ENCODE measurements at places on chromosomes 7 and 10.

- DNase-seq, result no peak
Measured at GRCh38 chr7:122768827-122769226, 66.1 kb upstream of the RNF148 start.

DNA sequence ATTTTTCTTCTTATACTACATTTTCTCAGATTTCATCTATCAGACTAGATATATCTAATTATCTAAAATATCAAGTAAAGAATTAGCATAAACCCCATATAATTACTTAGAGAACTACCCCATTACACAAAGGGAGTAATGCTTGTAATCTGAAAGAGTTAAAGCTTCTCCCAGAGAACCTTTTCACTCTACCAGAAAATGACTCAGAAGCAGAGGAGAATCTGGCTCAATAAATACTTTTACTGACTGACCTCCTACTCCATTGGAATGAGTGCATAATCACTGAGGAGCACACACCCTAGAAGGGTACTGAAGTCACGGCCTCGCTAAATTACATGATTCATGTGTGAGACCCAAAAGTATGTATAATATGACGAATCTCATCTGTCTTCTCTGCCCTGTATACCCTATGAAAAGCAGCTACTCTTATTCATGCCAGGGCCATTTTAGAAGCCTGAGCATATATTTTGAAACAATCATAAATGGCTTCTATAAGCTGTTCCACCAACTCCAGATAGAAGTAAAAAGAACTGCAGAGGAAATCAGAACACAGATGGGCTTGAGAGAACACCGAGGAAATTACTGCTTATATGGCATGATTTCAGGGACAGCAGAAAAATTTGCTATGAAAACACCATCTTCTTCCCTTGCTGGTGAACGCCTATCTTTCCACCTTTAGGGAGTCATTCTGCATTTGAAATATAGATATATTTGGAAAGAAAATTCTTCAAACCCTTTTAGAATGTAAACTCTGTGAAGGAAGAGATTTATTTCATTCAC, 32.7 kb downstream of the DNMBP start:
- DNase-seq, result no peak

GRCh38 chr7:157570531-157571200, 233.9 kb downstream of the DNAJB6 start:
- DNase-seq, result no peak

GRCh38 chr7:94217766-94218165, 176.9 kb upstream of the COL1A2 start:
- no peak for DNase-seq

GRCh38 chr10:99357691-99358090, 28.5 kb downstream of the CNNM1 start:
- DNase-seq, result no peak

DNA sequence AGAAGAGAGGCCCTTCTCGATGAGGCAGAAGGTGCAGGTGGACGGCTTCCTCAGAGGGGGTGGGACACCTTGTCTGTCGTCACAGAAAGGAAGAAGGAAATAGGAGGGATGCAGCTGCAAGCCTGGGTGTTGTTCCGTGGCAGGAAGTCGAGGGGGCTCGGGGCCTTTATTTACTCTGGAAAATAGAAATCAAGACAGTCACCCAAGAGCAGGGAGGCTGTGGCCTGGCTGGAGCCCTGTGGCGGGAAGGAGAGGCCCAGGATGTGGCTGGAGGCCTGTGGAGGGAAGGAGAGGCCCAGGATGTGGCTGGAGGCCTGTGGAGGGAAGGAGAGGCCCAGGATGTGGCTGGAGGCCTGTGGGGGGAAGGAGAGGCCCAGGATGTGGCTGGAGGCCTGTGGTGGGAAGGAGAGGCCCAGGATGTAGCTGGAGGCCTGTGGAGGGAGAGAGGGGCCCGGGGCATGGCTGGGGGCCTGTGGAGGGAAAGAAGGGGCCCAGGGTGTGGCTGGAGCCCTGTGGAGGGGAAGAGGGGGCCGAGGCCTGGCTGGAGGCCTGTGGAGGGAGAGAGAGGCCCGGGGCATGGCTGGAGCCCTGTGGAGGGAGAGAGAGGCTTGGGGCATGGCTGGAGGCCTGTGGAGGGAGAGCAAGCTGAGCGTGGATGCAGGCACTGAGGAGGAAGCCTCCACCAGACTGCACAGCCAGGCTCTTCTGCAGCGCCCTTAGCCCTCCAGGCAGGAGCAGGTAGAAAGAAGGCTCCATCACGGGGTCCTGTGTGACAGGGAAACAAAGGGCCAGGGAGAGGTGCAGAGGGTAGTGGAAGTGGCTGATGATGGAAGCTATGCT, 97.3 kb upstream of the SFMBT2 start:
- DNase-seq, result no peak

GRCh38 chr10:102113261-102113955, 6.8 kb downstream of the LDB1 start:
- DNase-seq, result no peak

- no peak for DNase-seq
Measured at GRCh38 chr10:49382226-49382625, 13.7 kb downstream of the DRGX start.

DNA sequence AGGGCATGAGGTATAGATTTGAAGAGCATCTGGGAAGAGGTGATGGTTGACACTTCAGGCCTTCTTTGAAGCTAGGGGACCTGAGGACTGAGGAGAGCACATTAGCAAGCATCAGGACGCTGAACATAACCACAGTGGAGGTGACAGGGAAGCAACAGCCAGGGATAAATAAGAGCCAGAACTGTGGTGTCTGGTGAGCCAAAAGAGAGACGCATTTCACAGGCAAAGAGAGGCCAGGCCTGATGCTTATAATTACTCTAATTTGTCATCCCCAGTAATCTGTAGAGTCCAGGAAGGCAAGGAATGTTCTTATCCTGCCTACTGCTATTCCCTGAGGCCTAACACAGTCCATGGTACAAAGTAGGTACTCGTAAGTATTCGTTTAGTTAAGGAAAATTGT, 10.4 kb upstream of the FAS start:
- DNase-seq, result no peak

GRCh38 chr10:93080350-93081046, 6.8 kb downstream of the CYP26A1 start:
- DNase-seq, result no peak

DNA sequence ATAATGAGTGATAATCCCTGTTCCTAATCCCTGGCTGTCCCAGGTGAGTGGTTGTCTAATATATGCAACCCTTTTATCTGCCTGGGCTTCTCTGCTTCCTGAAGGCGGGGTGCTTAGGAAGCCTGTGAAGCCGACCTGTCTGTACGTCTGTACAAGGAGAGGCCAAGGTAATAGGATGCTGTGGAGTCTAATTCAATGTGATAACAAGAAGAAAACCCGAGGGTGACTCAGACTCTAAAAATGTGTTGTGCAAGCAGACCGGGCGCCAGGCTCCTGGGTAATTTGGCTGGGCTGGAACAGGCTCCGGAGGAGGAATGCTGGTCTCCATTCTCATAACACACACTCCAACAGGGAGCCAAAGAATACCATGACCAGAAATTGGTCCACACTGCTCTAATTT, 43.6 kb downstream of the THNSL1 start:
- no peak for DNase-seq

DNA sequence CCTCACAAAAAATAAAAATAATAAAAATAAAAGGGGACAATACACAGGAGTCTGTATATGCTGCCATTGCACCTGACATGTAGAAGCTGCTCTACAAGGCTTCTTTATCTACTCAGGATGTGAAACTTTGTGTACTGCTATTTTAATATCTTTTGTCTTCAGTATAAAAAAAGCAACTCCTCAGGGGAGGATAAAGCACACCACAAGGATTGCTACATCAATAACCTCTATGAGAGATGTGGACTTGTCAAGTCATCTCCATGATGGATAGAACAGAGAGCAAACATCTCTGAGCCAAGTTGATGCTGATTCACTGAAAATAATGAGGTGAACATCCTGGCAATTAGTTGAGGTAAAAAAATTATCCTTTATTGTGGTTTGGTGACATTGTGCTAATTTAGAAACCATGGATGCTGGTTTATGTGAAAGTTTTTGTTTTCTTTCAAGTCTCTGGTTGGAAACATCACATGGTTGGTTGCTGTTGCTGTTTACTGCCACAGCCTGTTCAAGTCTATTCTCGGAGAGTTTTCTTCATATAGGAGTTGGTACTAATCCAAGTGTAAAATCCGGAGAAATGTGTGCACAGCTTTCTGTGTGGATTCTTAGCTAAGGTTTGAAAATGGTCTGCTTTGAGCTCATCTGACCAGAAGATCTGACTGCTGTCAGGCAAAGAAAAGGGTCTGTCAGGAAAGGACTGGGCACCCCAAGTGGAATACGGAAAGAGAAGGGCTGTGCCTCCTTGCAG, 1.5 kb upstream of the HECW1 start:
- no peak for DNase-seq

GRCh38 chr10:12062754-12063482, 5.8 kb upstream of the DHTKD1 start:
- DNase-seq, result no peak

DNA sequence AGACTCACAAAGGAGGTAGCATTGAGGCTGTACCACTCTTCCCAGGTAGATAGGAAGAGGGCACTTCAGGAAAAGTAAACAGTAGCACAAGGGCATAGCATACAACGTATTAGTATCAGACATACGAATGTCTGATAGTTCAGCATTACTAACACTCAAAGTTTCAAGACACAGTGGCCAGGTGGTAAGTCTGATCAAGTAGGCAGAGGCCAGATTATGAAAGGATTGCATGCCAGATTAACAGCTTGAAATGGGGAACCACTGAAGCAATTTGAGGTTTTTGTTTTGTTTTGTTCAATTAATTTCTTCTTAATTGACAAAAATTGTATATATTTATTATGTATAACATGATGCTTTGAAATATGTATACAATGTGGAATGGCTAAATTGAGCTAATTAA, 45.7 kb upstream of the IL6 start:
- DNase-seq, result no peak

DNA sequence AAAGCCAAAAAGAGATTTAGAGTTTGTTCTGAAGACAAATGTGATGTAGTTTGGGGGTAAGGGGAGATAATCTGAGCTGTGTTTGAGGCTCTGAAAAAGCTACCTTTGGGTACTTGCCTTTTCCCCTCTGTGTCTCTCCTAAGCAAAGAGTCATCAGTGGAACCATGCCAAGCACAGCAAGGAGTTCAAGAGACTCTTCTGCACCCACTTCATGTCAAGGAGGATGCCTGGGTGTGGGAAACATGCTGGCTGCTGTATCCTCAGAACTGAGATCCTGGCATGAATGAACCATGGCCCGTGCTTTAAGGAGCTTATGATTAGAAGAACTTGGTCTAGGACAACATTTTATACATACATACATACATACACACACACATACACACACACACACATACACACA, 142.9 kb downstream of the NOC3L start:
- DNase-seq, result no peak

DNA sequence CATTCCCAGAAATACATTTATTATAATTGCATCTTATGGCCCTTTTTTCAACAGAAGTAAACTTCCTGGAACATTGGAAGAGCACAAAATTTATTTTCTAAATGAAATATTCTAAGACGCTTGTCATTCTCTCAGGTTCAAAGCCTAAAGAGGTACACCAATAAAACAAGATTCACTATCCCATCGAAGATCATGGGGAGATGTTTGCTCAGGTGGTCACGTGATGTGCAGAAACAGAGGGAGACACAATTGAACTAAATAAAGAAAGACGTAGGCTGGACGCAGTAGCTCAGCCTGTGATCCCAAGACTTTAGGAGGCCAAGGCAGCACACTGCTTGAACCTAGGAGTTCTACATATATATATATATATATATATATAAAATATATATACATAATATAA, 46.0 kb upstream of the TMEM254 start:
- no peak for DNase-seq

GRCh38 chr10:22704471-22704911, 9.9 kb downstream of the PIP4K2A start:
- no peak for DNase-seq

DNA sequence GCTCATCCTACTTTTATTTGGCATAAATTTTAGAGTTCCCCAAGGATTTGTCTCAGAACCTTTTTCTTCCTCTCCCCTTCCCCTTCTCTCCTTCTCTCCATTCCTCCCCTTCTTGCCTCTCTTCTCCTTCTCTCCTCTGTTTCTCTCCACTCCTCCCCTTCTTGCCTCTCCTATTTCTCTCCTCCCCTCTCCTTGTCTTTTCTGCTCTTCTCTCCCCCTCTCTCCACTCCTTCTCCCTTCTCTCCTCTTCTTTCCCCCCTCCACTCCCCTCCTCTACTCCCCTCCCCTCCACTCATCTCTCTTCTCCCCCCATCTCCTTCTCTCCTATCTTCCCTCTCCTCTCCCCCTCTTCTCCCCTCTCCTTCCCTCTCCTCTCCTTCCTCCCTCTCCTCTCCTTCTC, 142.7 kb downstream of the CCDC71L start:
- DNase-seq, result no peak

DNA sequence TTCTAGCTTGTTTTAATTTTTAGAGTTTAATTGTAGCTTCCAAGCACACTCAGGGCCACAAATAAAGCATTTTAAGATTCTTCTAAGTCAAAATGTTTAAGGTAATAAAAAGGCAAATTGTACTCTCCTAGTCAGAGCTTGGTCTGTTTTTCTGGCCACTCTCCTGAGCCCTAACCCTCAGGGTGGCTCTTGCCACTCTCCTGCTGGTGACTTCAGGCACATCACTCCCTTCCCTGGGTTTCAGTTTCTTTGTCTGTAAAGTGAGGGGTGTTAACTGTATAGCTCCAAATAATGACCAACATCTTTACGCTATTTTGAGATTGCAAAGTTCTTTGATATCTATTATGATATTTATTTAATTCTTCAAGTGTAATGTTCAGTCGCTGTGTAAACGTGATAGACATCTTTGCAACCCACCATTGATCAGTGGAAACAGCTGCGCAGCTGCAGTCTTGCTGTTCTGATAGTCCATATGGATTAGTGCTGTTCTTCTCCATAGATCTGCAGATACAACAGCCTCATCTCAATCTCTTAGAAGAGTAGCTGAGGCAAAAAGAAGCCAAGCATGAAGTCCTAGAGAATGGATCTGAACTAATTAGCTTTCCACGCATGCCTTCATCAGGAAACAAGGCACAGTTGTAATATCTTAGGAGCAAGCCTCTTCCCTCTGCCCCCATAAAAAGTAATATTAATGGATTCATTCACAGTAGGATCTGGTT, 189.9 kb downstream of the PLPP4 start:
- no peak for DNase-seq

GRCh38 chr10:58971796-58972491, 204.5 kb upstream of the PHYHIPL start:
- DNase-seq, result no peak

DNA sequence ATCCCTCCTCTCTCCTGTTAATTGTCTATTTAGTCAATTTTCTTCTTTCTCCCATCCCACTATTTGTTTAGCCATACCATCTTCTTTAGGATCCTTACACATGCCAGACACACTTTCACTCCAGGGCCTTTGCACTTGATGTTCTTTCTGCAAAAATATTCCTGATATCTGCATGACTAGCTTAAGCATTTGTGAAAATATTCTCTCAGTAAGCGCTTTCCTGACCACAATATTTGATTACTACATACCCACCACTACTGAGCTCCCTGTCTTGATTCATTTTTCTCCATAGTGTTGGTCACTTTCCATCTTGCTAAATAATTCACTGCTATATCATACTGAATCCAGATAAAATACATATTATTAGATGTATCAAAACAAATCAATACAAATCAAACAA, 75.1 kb downstream of the SEMA3D start:
- DNase-seq, result no peak

Measured in cerebellar nuclear complex (tissue), 1 donor.